Brain pericyte (primary cell): ENCODE measurements at places on chromosomes 6 and 20.

- no peak for DNase-seq
Measured at GRCh38 chr6:154901876-154902552, 93.1 kb upstream of the TIAM2 start.

DNA sequence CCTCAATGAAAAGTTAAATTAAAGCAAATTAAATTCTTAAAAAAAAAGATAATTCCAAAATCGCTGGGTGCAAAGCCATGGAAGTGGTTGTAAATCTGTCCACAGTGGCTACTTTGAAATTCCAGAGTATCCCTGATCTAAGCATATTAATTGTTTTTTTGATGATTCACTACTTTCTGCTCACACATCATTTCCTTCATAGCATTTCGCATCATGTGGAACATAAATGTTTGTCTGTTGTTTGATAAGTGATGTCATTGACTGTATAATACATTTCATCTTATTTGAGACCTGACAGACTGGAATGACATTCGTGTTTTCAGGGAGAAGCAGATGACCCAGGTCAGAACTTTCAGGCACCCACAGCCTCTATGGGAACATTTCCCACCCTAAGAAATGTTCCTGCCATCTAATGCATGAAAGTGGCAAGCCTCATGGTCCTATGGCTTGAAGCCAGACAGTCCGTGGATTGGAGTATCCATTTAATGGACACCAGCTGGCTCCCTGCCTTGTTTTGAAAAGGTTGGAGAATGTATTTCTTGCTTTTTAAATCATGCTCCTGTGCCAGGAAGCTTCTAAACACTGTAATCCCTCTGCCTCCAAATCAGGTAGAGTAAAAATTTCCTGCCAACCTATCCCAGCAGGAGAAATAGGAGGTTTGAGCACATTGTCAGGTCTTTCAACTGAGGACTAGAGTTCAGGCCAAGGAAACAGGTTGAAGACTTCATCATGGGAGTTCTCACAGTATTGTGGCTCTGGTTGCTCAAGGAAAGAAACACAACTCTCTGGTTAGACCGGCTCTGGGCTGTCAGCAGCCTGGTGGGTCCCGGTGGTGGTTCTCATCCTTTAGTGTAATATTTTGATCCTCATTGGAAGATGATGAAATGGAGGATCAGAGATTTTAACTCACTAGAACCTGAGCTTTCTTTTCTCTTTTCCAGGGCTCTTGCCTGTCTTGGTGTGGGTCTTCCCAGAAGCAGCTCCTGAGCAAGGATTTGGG is 157.9 kb downstream of the SLC24A3 start:
- no peak for DNase-seq

DNA sequence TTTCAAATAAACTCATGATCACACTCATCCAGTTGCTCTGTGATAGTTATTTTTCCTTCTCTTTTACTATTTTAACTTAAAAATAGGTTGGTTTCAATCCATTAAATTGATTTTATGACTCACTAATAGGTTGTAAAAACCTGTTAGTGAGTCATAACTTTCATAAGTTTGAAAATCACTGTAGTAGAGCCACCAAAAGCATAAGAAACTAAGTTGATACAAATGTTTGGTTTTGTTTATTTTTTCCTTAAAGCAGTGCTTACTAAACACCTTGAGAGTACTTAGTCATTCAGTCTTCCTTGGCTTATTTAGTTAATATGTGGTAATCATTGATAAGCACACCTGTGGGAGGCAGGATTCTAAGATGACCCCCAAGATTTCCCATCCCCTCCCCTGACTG is 312.1 kb upstream of the MAN1A1 start:
- no peak for DNase-seq

DNA sequence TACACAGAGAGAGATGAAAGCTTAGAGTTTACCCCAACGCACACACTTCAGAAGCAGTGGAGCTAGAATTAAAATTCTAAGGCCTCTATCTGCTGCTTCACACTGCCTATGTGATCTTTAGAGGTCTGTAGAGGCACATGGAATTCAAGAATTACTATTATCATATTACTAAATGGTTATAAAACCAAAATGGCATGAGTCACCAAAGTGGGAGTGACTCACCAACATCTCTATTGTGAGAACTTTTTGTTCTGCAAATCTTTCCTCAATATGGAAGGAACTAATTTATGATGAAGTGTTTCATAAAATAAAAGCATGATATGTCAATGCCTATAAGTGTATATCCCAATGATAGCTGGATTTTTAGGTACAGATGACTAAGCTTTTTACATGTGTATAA is 28.5 kb upstream of the TMEM244 start:
- DNase-seq: peak; percentile 16

DNA sequence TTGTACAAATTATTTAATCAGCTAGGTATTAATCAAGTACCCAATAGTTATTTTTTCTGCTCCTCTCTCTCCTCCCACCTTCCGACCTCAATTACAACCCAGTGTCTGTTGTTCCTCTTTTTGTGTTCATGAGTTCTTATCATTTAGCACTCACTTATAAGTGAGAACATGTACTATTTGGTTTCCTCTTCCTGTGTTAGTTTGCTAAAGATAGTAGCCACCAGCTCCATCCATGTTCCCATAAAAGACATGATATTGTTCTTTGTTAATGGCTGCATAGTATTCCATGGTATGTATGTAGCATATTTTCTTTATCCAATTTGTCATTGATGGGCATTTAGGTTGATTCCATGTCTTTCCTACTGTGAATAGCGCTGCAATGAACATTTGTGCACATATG is 652.8 kb upstream of the CITED2 start:
- DNase-seq: no peak

GRCh38 chr6:128499079-128499731 is 21.2 kb downstream of the PTPRK start:
- no peak for DNase-seq
